Amniotic epithelial cell (primary cell): ENCODE measurements at places on chromosomes 16 and 17.

- DNase-seq, result peak; percentile 25
Measured at GRCh38 chr16:47847220-47847970, 308.4 kb downstream of the ABCC12 start.

- peak; percentile 89 for DNase-seq
Measured at GRCh38 chr16:57859331-57859730, 57.0 kb upstream of the KIFC3 start.

- peak; percentile 38 for DNase-seq
Measured at GRCh38 chr16:57304169-57305061, 19.9 kb upstream of the PLLP start.

DNA sequence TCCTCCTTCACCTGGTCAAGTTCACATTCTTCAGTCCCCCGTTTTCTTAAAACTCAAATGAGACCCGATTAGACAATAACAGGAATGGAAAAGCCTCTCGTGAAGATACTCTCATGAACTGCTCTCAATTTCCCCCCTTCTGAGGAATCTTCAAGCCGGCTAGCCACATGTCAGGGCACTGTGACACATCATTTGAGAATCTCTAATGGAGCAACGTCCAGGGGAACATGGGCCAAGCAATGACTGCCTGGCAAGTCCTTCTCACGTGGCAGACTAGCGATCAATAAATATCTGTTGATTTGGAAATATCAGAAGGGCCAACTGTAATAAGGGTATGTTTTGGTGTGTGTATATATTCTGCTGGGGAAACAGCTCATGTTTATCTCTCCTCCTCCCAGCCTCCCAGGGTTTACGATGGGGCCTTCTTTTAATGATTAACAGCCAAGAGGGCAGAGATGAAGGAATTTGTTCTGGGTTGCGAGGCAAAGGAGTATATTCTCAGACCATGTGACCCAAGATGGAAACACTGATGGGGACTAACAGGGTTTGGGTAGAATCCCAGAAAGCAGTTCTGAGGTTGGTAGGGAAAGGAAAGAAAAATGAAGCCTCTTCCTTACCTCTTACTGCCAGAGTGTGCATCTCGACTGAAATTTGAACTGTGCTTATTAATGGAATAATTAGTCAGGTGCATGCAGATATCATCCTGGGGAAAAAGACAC, 21.4 kb downstream of the TTLL6 start:
- DNase-seq, result peak; percentile 86

- DNase-seq, result no peak
Measured at GRCh38 chr16:50298075-50298460, 31.7 kb downstream of the ADCY7 start.

GRCh38 chr17:66960613-66961012, 3.9 kb upstream of the CACNG4 start:
- DNase-seq, result no peak

- DNase-seq, result no peak
Measured at GRCh38 chr17:46817151-46817900, 1.2 kb downstream of the WNT3 start.

- peak; percentile 58 for DNase-seq
Measured at GRCh38 chr16:58421529-58421928, 29.3 kb downstream of the GINS3 start.

- peak; percentile 27 for DNase-seq
Measured at GRCh38 chr17:35001549-35001948, 21.2 kb downstream of the LIG3 start.

DNA sequence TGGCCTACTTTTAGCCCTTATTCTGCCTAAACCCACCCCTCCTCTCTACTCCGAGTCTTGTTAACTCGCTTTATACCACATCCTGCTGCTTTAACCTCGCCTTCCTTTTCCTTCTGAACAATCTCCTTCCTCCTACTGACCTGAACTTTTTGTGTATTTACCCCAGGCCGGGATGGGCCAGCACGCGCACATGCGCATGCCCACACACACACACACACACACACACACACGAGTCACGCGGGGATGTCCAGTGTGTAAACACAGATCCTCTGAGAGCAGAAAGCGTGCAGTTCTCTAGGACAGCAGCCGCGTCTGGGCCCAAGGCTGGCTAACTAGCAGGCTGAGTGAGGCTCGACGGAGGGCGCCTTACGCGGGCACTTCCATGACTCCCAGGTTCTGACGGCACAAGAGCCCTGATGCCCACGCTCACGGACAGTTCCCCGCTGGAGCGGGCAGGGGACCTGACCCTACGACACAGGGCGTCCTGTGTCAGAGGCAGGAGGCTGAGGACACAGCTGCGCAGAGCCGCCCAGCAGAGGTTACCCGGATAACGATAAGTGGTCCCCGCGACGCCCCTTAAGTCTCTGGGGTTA, 610 bp downstream of the PIK3R5 start:
- DNase-seq, result no peak

DNA sequence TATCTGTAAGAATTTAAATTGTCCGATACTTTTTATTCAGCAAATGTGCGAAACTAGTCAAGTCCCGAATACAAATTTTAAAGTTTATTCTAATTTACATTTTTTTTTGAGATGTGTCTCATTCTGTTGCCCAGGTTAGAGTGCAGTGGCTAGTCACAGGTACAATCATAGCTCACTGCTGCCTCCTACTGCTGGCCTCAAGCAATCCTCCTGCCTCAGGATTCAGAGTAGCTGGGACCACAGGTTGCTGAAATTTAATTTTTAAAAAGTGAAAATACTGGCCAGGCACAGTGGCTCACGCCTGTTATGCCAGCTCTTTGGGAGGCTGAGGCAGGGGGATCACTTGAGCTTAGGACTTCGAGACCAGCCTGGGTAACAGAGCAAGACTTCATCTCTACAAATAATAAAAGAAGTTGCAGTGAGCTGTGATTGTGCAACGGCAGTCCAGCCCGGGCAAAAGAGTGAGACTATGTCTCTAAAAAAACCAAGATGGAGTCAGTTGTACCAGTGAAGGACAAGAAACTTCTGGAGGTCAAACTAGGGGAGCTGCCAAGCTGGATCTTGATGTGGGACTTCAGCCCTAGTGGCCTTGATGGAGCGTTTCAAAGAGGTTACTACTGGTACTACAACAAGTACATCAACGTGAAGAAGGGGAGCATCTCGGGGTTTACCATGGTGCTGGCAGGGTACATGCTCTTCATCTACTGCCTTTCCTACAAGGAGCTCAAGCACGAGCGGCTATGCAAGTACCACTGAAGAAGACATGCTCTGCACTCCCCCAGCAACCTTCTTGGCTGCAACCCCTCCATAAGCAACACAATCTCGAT, 5.6 kb downstream of the POLG2 start:
- peak; percentile 48 for DNase-seq

DNA sequence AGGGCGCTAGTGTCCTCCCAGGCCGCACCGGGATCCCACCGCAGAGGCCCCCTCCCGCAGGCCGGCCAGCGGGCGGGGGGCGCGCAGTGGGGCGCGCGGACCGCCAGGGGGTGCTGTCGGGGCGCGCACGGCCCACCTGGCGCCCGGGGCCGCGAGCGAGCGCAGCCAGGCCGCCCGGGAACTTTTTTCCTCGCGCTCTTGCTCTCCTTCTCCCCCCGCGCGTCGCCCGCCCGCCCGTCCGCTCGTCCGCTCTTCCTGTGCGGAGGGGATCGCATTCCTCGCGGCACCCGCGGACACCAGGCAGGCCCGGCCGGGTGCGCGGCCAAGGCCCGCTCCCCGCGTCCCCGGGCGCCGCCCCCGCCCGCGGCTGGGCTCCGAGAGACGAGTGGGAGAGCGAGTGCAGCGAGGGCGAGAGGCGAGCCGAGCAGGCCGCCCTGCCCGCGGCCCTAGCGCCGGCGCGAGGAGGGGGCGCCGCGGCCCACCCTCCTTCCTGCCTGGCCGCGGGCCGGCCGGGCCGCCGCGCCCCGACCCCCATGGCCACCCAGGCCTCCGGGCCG, at the start of gene RAI1:
TSS of gene RAI1 (plus strand) at position 272 of the 557 bp plus-strand sequence. CDS start 111,491 bp downstream, outside the sequence.
- DNase-seq, result peak; percentile 77

DNA sequence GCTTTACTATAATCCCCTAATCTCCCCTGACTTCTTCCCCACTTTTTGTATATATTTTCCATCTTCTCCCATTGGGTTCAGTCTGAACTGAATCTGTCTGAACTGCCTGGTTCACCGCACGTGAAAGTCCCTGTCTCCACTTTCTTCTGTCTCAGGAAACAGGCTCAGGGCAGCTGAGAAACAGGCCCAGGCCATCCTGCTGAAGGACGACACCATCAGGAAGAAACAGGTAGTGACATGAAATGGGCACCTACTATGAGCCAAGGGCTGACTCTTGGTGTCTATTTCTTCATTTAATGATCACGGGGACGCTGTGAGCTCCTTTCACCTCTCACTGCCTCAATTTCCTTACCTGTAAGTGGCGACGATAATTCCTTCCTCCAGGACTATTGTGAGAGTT, 90.5 kb upstream of the HSBP1 start:
- no peak for DNase-seq

GRCh38 chr16:3282730-3283542, at the start of gene ZNF263:
Gene ZNF263 (plus strand): TSS chr16:3283491. CDS start chr16:3283819, 328 bp downstream.
- peak; percentile 99 for DNase-seq

GRCh38 chr16:67229906-67230808, 3.2 kb downstream of the TMEM208 start:
- DNase-seq, result no peak

DNA sequence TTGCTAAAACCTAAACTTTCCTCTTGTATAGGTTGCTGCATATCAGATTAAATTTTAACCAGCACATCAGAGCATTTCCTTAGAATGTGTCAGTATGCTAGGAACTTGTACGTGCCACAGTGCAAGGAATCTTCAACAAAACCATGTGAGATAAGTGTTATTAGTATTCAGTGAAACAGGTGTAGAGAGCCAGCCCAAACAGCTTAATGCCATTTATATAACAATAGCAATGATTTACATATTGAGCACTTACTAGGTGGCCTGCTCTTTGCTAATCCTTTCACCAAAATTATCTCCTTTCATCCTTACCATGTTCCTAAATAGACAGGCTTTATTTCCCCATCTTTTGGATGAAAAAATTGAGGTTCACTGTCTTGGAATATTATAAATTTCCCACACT, 485.7 kb downstream of the HS3ST4 start:
- no peak for DNase-seq

- peak; percentile 72 for DNase-seq
Measured at GRCh38 chr16:85245307-85246172, 133.3 kb upstream of the CIBAR2 start.

- no peak for DNase-seq
Measured at GRCh38 chr16:11248133-11248532, 7.9 kb downstream of the SOCS1 start.

GRCh38 chr16:84340325-84341040, 27.9 kb upstream of the ATP2C2 start:
- DNase-seq, result peak; percentile 41

DNA sequence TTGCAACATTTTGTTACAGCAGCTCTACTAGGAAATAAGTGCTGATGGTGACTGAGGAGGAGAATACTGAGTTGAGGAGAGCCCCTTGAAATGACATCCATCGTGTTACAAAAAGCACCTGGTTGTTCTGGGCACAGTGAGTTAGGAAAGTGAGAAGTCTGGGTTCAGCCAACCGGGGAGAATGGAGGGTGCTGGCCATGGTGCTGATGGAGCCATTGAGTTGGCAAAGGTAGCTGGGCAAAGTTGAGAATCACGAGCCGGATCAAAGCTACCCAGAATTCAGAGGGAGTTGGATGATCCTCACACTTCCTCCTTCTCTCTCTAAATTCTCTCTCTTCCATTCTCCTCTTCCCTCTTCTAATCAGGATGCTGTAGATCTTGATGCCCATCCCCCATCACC, 35.0 kb upstream of the ASIC2 start:
- DNase-seq, result no peak

- no peak for DNase-seq
Measured at GRCh38 chr16:26491101-26491670, 575.5 kb upstream of the C16orf82 start.

- no peak for DNase-seq
Measured at GRCh38 chr17:13522749-13523148, 79.0 kb downstream of the HS3ST3A1 start.

DNA sequence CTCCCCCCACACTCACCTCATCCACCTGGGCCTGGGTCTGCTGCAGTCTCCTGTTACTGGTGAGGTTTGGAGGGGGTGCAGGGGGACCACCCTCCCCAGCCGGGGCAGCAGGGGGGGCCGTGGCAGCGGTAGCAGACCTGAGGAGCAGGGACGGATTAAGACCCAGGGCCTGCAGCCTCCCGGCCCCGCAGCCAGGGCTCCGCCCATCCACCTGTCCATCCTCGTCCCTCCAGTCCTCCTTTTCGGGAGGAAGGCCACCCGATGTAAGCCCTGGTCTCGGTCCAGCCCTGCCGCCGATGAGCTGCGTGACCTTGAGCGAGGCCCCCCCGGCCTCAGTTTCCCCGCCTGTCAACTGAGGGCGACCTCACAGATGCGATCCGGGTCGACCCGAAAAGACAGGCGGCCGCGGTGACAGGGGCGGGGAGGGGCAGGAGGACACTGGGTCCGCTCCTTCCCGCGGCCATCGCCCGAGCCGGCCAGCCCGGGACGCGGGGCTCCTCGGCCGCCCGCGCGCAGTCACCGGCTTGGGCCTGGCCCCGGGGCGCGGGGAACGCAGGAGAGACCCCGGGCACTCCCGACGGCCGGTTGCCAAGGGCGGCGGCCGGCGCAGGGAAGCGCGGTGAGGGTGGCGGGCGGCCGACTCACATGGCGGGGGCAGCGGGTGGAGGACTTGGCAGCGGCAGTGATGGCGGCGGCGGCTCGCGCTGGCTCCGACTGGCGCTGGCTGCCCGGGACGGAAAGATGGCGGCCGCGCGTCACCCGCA, at the start of gene VAMP2:
TSS of gene VAMP2 (minus strand) at position 716 of the 764 bp plus-strand sequence. CDS start at position 647, 69 bp downstream.
- no peak for DNase-seq
